ENCODE measurements at places on chromosomes 5 and 9.

GRCh38 chr5:131541071-131541470 lies 94.0 kb downstream of the RAPGEF6 start:
- no peak for DNase-seq

DNA sequence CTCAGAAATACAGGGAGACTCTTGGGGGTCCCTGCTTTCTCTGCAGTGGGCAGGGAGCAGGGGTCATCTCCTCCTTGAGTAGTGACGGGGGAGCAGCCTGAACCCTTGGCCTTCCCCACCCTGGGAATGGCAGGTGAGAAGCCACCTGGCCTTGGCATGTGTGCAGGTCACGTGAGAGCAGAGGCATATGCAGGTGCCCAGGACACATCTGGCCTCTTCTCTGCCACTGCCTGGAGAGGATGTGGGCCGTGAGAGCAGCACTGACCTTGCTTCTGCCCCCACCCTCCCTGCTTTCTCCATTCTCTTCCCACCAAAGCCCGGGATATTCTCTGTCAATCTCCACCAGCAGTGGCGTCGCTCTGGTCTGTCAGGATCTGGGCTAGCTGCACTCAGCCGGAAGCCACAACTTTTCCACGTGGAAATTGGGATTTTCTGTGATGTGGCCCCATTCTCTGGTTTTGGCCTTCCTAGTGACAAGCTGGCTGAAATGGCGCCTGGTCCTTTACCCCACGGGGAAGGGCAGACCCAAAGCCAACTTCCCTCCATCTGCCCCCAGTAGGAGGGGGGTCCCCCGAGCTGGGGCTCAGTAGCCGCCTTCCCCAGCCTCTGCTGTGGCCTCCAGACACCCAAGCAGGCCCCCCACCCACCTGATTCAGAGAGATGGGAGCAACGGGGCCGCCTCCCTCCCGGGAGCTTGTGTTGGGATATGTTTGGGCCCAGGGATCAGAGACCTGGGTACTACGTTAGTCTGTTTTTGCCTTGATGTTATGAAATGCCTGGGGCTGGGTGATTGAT lies 70.4 kb upstream of the FCN1 start:
- no peak for DNase-seq

DNA sequence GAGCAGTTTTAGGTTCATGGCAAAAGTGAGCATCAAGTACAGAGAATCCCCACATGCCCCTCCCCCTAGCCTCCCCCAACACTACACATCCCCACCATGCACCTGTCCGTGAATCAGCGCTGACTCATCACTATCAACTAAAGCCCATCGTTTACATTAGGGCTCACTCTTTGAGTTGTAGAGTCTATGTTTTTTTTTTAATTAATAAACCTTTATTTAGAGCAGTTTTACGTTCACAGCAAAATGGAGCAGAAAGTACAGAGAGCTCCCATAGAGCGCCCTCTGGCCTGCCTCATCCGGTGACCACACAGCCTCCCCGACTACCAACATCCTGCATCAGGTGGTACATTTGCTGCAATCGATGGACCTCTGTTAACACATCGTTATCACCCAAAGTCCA lies 47.9 kb upstream of the UNC5A start:
- no peak for DNase-seq

DNA sequence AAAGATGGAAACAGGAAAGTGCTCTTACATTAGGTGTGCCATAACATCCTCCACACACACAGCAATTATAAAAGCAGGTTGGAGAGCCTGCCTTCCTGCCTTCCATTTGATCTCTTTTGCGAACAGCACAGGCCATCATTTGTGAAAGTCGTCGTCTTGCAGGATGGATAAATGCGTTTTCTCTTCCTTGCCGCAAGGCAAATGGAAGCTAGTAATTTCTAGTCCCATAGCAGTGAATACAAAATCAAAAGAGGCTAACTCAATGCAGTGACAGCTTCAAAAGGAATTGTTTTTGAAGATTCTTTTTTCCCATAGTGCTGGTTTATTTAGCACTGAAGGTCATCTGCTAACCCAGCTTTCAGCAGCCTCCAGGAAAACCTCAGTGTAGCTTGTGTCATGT lies 178.8 kb downstream of the GIN1 start:
- no peak for DNase-seq

GRCh38 chr5:54593779-54594178 lies 76.2 kb downstream of the SNX18 start:
- DNase-seq, result no peak

GRCh38 chr9:31486630-31487029 lies 897.8 kb upstream of the ACO1 start:
- no peak for DNase-seq

GRCh38 chr5:58043032-58043945 lies 416.6 kb downstream of the PLK2 start:
- DNase-seq, result no peak

DNA sequence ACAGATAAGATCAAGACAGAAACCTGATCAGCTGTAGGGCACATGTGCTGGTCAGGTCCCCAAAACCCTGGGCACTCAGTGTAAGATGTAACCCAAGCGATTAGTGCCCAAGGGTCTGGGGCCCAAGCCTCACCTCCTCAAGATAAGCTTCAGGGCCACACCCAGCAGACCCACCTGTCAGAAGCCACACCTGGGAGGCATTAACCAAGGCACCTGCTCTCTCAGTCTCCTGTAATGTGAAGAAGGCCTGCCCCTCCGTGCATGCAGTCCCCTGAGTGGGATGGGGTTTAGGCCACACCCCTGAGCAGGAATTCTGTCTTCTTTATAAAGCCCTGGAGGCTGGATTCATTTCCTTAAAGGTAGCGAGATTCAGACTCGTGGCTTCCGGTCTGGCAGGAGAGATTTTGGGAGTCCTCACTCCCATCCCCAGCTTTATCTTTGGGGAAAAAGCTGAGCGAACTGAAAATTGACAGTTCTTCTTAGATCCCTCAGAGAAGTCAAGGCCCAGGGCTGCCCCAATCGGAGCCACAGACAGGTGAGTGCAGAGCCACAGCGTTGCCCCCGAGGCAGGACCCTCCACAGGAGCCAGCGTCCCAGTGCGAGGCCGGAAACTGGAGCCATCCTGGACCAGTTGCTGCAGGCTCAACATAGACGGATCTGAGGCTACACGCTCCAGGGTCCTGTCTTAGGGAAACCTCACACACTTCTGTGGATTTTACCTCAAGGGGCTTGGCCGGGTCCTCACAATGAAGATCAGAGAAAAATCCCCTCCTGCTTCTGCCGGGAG lies 357.6 kb upstream of the IRX4 start:
- no peak for DNase-seq

DNA sequence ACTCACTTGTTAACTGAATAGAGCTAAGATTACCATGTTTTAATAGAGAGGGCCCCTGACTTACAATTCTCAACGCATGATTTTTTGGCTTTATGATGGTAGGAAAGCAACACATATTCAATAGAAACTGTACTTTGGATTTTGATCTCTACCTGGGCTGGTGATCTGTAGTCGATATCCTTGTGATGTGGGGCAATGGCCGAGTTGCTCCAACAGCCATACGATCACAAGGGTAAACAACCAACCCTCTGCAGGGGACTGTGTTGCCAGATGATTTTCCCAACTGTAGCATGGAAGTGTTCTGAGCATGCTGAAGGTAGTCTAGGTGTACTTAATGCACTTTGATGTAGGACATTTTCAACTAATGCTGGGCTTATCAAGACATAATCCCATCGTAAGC lies 36.5 kb downstream of the NSUN2 start:
- no peak for DNase-seq

DNA sequence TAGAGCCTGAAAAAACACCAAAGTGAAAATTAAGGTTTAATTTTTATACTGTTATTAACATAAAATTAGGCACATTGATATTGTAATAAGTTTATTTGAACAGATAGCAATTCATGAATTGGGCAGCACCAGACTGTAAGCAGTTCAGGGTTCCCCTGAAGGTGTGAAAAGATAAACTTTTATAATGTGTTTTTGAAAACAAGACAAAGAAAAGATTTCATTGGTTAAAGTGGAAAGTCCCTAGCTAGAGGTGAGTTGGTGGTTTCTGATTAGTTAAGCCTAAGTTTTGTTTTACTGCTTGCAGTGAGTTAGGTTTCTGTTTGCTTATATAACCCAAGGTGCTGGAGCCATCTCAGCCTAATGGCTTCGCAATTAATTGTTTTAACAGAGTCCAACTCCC lies 96.5 kb upstream of the RPS23 start:
- peak; percentile 21 for DNase-seq

DNA sequence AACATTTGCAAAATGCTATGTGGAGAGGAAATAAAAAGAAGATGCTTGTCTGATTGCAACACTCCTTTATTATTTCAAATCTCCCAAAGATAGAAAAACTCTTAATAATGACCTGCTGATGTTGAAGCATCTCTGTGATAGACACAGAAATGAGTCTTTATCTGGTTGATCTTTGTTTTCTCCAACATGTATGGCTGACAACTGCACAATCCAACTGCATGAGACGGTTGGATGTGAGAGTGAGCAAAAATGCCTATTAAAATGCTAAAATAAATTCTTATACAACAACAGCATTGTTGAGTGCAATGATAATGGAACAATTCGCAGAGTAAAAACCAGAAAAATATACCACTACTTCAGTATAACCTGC lies 7.5 kb upstream of the IZUMO3 start:
- no peak for DNase-seq

DNA sequence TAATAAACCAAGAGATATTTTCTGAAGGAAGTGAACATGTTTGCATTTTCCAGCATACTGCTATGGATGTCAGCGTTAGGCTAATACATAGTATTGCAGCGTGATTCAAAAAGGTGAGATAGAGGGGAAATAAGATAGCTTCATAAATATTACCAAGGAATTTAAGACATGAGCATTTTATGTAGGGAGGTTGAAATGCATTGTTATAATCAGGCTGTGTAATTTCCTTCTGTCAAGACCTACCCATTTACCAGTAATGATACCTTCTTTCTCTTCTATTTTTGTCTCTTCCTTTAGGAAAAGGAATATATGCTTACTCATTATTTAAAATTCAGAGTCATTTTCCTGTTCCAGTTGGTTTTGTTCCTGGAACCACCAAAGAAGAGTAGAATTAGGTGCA lies 33.3 kb downstream of the PIK3R1 start:
- no peak for DNase-seq

- DNase-seq, result no peak
These were observed 189.0 kb downstream of the SEC61B start for GRCh38 chr9:99411068-99411467.

DNA sequence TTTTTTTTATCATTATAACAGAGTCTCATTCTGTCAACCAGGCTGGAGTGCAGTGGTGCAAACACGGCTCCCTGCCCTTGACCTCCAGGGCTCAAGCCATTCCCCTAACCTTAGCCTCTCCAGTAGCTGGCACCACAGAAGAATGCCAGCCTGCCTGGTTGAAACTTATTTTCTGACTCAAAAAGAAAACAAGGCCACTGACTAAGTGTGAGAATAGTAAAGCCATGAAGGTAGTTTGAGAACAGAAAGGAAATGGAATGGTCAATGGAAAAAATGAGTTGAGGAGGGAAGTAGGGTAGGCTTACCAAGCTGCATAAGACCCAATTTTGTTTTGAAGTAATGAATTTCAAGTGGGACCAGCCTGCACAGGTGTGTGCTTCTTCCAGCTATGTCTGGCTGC lies 82.8 kb upstream of the RORB start:
- no peak for DNase-seq

- no peak for DNase-seq
These were observed 622.3 kb downstream of the MTRR start for GRCh38 chr5:8491254-8491653.

DNA sequence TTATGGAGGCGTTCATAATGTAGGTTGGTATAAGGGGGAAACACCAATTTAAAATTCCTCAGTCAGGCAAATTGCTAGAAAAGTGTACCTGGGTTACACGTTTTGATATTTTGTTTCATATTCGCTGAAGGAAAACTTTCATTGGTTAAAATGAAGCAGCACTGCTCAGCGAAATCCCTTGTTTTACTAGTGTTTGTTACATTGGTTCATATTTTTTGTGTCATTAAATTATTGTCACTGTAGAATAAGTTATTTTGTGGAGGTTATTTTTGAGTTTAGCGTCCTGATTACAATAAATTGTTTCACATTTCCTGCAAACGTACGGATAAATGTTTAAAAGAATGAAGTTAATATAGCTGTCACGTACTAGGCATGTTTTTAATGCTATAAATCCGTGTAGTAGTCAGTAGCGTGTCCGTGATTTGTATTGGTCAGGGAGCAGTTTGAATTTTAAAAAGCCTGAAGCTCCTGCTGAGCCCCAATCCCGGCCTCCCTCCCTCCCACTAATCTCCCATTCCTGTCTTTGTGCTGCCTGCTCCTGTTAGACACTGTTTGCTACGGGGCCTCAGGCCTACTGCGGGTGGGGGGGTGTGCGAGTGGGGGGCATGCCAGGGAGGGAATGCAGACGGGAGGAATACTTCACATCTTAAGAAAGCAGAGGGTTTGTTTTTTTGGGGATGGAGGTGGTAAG lies 2.0 kb downstream of the NIPBL start:
- no peak for DNase-seq

- DNase-seq, result no peak
These were observed 90.7 kb downstream of the CAMSAP1 start for GRCh38 chr9:135816651-135816970.

GRCh38 chr9:101846161-101846560 lies 107.7 kb upstream of the GRIN3A start:
- no peak for DNase-seq

GRCh38 chr5:35129276-35129675 lies 81.5 kb upstream of the AGXT2 start:
- no peak for DNase-seq

GRCh38 chr9:119255116-119255515 lies 114.1 kb downstream of the BRINP1 start:
- DNase-seq, result no peak

DNA sequence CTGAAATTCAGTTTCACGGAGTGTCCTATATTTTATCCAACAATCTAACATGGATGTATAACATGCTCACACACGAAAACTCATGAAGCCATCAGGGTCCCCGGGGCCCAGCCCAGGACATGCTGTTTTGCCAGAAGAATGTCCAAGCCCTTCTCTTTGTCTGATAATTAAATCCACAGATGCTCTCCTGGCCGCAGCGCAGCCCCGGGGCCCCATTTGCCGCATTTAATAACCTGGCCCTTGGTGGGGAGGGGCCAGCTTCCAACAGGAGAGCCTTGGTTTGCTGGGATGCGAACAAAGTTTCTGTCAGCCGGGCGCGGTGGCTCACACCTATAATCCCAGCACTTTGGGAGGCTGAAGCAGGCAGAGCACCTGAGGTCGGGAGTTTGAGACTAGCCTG lies 30.0 kb downstream of the PLPP7 start:
- DNase-seq, result no peak

Data from GM13977 (cell line).